ENCODE measurements at places on chromosomes 12 and 14. TPM values are rescaled to one million over a fixed set of nuclear protein-coding genes. Genes with fewer than 3 reads are reported as not detected.

GRCh38 chr14:77579065-77579464, 37.4 kb downstream of the SPTLC2 start:
- DNase-seq = no peak

Gene ELK3
- total RNA-seq = 46.3 TPM

DNA sequence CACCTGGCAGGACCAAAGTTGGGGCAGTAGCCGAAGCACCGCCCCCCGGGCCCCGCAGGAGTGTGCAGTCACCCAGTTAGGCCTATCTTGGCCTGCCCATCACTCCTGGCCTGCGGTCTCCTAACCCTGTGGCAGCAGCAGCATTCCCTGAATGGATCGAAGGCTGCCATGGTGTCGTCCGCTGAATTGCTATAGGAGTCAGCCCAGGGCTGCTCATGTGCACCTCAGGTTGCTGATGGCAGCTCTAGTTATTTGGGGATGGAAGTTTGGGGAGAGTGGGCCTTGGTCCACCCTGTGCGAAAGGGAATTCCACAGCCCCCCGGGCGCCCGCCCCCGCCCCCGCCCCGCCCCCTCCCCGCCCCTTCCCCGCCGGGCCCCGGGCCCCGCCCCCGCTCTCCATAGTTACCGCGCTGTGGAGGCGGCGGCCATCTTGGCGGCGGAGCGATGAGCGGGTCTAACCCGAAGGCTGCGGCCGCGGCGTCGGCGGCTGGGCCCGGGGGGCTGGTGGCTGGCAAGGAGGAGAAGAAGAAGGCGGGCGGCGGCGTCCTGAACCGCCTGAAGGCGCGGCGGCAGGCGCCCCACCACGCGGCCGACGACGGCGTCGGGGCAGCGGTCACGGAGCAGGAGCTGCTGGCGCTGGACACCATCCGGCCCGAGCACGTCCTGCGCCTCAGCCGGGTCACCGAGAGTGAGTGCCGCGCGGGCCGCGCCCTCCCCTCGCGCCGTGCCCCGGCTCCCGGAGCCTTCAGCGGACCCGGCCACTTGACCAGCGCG, at the start of gene UNC119B:
Gene UNC119B, plus strand, starts transcription at position 428 of the 774 bp plus-strand sequence. Its CDS starts 17 bp downstream, at position 445.
- no peak for DNase-seq

Gene IL25
- total RNA-seq = not detected

DNA sequence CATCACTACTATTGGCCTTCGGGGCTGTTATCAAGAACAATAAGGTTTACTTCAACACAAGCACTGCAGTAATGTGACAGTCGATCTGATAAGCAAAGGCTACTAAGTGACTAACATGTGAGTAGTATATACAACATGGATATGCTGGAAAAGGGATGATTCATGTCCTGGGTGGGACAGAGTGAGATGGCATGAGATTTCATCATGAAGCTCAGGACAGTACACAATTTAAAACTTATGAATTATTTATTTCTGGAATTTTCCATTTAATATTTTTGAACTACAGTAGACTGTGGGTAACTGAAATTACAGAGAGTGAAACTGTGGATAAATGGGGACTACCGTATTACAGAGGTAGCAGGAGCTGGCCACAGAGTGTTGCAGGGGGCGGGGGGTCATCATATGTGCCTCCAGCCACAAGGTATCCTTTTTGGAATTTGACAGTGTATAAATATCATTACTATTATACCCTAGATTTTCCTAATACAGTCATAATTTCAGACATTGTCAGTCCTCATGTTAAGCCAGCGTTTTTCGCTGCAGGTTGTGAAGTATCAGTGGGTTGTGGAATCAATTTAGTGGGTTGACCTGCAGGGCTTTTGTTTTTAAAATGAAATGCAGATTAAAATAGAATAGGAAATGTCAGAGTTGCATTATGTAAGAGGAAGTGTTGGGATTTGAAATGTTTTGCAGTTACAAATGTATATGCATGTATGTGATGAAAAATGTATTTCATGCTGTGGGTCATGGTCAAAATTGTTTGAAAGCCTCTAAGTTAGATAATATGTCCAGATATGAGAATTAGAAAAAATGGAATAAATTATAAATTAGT, 148.0 kb upstream of the NUDT4 start:
- DNase-seq = no peak

DNA sequence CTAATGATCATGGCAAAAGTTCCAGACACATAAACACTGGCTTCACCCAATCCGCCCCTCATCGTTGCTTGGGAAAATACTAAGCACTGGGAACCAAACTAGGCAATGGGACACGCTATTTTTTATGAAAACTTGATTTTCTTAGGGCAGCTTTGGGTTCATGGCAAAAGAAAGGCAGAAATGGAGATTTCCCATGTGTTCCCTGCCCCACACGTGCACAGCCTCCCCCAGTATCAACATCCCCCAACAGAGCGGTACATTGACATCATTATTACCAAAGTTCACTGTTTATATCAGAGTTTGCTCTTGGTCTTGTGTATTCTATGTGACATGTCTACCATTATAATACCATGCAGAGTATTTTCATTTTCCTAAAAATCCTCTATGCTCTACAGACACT, 71.0 kb downstream of the DBX2 start:
- DNase-seq = no peak

GRCh38 chr12:113239288-113239771, 18.1 kb downstream of the TPCN1 start:
- no peak for DNase-seq

Gene RAB15
- total RNA-seq = 12.9 TPM

Gene MYO1H
- total RNA-seq = not detected

DNA sequence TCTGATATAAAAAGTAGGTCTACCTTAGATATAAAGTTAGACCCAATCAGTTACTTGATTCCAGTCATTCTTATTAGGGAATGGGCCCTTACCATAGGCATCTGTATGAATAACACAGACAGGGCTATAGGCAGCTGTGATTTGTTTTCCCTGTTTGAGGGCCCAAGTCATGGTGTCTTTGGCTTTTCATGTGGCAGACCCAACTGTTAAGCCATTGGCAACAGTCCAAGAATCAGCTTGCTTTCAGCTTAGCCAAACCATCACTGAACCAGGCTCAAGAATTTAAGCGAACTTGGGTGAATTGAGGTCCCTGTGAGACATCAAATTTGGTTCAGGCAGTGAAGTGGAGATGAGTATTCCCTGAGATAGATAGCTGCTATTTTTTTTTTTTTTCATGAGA, 111.2 kb downstream of the LRRIQ1 start:
- no peak for DNase-seq

Gene FITM1
- total RNA-seq = not detected

Gene B4GALNT3
- total RNA-seq = 7.1 TPM

Gene CACNA1C
- not detected for total RNA-seq

Gene RBMS2
- 23.9 TPM for total RNA-seq

DNA sequence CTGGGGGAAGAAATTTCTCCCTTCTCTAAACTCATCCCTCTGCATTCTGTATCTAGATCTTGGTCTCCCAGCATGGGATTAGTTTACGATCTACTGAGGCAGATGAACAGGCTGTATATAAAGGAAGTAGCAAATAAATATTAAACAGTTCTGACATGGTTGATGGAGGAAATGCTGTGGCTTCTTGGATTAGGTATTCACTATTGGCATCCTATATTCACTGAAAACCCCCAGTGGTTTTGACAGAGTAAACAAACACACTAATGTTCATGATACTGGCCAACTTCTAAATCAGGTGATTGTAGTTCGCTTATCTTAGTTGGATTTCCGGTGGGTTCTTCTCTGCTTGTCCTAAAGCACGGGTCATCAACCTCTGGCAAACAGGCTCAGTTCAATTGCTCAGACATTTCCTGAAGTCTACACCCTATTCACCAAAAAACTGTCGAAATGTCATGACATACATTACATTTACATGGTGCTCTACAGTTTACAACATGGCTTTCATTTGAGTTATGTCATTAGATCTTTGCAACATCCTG, 433.9 kb downstream of the EGLN3 start:
- no peak for DNase-seq

DNA sequence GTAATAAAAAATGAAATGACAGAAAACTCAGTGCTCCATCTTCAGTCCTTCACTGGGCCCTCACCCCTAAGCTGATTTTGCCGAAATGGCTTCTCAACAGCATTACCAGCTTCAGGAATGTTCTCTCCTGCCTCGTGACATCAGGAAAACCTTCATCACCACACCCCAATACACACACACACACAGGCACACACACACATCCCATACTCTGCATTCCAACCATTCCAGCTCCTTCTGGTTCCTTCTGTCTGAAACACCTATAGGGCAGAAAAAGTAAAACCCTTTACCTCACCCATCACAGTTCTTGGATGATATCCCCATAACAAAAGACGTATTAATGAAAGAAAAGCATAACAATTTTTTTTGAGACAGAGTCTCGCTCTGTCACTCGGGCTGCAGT, 75.9 kb downstream of the CCDC60 start:
- DNase-seq = peak; percentile 16

Gene ACRBP
- total RNA-seq = not detected

DNA sequence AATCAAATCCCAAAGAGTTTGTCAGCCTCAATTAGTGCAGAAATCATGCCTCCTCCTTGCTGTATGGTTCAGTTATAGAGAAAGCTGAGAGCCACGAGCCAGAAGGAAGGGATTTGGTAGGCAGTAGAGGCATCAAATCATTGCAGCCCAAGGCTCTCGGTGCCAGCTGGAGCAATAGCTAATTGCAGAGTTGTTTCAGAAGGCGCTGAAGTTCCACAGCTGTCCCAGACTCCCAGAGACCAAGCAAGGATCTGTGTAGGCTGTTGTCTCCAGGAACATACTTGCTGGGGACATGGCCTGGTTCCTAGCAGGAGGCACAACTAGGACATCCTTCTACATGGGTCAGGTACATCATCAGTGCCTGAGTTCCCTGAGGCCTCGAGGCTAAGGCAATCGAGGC, 80.4 kb upstream of the WSCD2 start:
- DNase-seq = no peak

GRCh38 chr12:69630191-69630590, 19.5 kb upstream of the LRRC10 start:
- DNase-seq = no peak

GRCh38 chr12:25293653-25294052, 42.9 kb upstream of the KRAS start:
- DNase-seq = no peak

Gene NPAS3
- total RNA-seq = 0.07 TPM

DNA sequence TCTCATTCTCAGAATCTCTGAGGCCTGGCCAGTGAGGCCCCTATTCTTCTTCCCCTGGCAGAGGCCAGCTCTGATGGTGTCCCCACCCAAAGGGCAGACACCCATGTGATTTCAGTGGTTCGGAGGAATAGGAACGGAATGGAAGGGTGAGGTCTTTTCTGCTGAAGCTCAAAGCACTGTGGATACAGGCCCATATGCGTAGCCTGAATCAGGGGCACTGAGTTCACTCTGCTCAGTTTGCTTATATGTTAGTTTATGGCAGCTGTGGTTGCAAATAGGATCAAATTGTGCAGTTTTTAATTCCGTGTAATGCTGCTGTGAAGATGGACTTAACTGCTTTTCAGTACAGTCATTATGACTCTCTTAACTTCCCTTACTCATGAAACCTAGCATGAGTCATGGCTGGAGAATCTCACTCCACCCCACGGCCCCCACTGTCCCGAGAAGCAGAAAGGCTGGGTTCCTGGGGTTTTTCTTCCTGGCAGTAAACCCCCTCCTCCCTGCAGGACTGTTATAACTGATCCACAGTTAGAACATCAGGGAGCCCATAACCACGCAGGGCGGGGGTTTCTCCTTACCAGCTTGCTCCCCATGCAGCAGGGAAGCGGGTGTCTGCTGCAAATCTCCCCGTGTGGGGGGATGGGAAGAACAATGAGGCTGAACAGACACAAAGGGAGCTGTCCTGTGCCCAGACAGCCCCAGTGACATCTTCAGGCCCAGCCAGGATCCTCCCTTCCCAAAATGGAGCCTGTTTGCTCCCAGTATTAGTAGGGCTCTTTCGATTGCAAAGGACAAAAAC, 122.7 kb downstream of the SLC38A6 start:
- peak; percentile 78 for DNase-seq

Gene SLC6A12
- total RNA-seq = not detected

Gene KCNC2
- not detected for total RNA-seq

Gene FOXG1
- total RNA-seq = 0.06 TPM

DNA sequence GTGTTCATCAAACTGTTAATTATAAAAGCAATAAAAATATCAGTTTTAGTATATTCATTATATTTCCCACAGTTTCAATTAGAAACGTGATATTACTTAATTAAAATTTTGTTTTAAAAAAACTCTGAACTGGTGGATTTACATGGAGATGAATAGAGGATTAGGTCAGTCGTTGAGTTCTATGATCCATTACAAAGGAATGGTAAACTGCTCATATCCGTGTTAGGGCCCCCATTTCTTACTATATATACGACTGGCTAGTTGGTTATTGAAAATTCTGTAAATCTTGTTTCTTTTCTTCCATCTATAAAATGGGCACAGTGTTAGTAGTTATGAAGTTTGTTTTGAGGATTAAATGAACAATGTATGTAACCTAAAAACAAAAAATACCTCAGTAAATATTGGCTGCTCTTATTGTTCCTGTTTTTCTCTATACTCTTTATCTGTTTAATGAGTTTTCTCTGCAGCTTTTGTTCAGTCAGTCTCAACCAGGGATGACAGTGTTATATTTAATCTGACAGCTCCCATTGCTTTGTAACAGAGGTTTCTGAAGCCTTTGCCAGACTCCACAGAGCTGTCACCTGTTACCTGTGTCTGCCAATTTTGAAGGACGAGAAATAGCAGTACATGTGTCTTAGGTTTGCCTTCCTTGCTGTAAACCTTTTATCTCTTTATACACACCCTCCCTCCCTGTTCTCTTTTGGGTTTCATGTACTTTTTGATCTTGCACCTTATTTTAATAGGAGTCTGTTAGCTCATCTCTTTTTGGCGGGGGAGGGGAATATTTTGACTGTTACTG, 41.5 kb downstream of the FRS2 start:
- no peak for DNase-seq

DNA sequence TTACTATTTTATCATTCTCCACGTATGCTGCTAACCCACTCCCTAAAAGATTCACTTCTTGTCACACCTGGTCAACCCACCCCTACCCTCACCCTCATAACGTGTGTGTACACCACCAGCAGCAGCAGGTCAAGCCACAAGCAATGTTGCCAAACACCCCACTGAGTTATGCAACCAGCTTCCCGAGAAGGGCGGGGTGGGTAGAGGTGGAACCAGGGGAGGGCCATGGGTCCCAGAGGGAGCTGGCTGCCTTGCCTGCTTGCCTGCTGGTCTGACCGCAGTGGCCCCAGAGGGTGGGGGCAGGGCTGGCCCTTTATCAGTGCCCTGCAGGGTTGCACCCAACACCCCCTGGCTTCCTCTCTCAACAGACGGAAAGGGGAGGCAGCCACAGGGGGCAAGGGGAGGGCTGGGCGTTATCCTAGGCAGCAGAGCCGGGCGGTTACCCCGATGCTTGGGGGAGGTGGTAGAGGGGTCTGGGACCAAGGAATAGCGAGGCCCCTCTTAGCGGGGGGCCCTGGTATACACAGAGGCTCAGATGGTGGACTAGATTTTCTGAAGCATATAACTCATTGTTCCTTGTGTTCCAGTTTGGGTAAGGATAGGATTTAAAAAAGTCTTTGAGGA, 3.5 kb upstream of the NFE2 start:
- no peak for DNase-seq

- no peak for DNase-seq
These were observed 124.8 kb downstream of the C12orf75 start for GRCh38 chr12:105455261-105455660.

GRCh38 chr14:101230851-101231550, 327.5 kb upstream of the RTL1 start:
- no peak for DNase-seq

Measured in epithelial cell of proximal tubule (primary cell).